ENCODE measurements at places on chromosomes 7 and 10. TPM values are rescaled to one million over a fixed set of nuclear protein-coding genes. Genes with fewer than 3 reads are reported as not detected.

LAMTOR4 gene
- total RNA-seq: 90.4 TPM

PDK4 gene
- total RNA-seq: 16.2 TPM

INMT gene
- total RNA-seq: 21.8 TPM

OLAH gene
- total RNA-seq: 0.09 TPM

RBP3 gene
- under 0.01 TPM for total RNA-seq

NOS3 gene
- 1.3 TPM for total RNA-seq

DPYSL4 gene
- 1.6 TPM for total RNA-seq

ZNF853 gene
- 0.57 TPM for total RNA-seq

PRLHR gene
- not detected for total RNA-seq

ADIRF gene
- 110 TPM for total RNA-seq

FLNC gene
- total RNA-seq: 99.0 TPM

C1GALT1 gene
- total RNA-seq: 20.8 TPM

FZD1 gene
- 15.6 TPM for total RNA-seq

GCK gene
- 1.0 TPM for total RNA-seq

CPVL gene
- total RNA-seq: 0.71 TPM

SPDYE2B gene
- total RNA-seq: not detected

ECHDC3 gene
- 4.4 TPM for total RNA-seq

Measured in smooth muscle cell of bladder (primary cell).